Activated CD4-positive, alpha-beta T cell treated with anti-CD3 and anti-CD28 coated beads for 36 hours (primary cell): ENCODE measurements at places on chromosomes 6 and 20.

GRCh38 chr20:11234608-11235007 lies 560.8 kb upstream of the JAG1 start:
- no peaks in the 10 kb centered on the region for H3K27me3 ChIP-seq
- no peaks in the 10 kb centered on the region for H3K36me3 ChIP-seq
- H3K27ac ChIP-seq, result no peak overlapping the region
- DNase-seq, result no peak
- no peaks in the 10 kb centered on the region for H3K4me1 ChIP-seq

DNA sequence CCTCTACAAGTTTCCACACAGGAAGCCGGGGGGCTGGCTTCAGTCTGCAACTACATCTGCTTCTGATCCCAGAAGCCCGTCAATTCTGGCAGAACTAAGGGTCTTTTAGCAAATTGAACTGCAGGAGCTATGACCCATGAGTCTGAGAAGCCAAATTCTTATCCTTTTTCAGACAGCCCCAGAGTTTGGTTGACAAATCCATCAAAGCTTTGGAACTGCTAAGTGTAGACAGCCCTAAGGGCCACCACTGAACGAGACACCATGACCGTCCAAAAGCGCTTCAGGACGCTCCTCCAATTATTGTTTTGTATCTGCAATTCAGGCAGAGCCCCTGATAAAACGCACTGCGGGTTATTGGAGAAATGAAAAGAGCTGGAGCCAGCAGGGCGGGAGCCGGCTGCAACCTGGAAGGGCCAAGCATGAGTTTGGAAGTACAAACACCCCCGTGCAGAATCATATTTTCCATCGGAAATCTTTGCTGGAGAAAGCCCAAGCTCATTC lies 67.1 kb downstream of the GNAS-AS1 start:
- no peak overlapping the region for H3K27ac ChIP-seq
- no peak overlapping the region for H3K4me3 ChIP-seq
- H3K36me3 ChIP-seq, result no peaks in the 10 kb centered on the region
- no peaks in the 10 kb centered on the region for H3K4me1 ChIP-seq

GRCh38 chr6:14787677-14788076 lies 458.2 kb upstream of the JARID2 start:
- peaks cover 2% of the 10 kb centered on the region for H3K27me3 ChIP-seq
- peaks cover 3% of the 10 kb centered on the region for H3K36me3 ChIP-seq
- H3K27ac ChIP-seq, result no peak overlapping the region
- no peak overlapping the region for H3K4me3 ChIP-seq

DNA sequence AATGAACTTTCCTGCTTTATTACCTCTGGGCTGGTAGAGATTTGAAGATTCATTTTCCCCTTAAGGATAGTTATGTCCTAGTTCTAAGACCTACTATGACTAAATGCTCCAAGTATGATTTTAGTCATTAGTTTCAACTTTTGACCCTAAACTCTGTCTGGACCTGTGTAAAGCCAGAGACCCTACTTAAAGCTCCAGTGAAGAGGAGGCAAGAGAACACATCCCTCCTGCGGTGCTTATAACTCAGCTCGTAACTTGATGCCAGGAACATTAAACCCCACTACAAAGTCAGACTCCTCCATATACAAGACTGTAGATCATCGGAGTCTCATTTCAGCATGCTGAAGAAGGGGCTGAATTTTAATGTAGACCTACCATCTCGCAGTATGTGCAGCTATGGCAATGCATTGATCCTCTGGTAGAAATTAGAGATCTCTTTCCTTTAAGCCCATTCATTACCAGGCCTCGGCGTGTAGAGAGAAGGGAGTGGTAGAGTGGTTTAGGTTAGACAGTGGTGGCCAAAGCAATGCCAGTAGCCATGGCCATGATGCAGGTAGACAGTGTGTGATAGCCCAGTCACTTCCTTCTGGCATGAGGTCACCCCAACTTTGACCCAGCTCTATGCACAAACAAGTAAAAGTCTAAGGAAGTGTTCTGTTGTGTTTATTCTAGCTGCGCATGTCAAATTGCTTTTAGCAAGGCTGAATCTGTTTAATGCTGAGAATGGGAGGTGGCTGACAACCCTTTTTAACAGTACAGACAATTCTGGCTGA lies 34.8 kb upstream of the MYB start:
- no peaks in the 10 kb centered on the region for H3K36me3 ChIP-seq
- no peaks in the 10 kb centered on the region for H3K27me3 ChIP-seq
- peaks cover 65% of the 10 kb centered on the region for H3K4me1 ChIP-seq
- H3K27ac ChIP-seq, result peak overlapping the region; percentile 88

GRCh38 chr6:154938221-154938580 lies 56.9 kb upstream of the TIAM2 start:
- no peak overlapping the region for H3K4me3 ChIP-seq
- no peak overlapping the region for H3K27ac ChIP-seq
- no peaks in the 10 kb centered on the region for H3K4me1 ChIP-seq
- DNase-seq, result no peak
- no peaks in the 10 kb centered on the region for H3K27me3 ChIP-seq
- H3K36me3 ChIP-seq, result no peaks in the 10 kb centered on the region

DNA sequence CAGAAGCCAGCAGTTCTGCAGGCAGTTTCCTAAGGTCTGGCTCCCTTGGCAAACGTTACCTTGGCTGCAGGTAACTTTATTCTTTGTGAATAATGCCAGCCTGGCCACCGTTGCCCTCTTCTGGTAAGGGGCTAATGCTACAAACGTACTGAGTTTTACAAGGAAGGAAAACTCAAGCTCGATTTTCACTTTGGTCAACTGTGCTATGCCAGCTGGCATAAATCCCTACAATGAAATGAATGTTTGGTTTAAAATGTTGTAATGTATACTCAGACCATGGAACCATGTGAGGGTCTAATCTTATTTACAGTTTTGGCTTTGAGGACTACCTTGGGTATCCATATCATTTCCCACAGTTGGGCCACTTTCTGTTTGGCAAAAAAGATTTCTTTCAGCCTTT lies 101.4 kb downstream of the SLX4IP start:
- H3K4me3 ChIP-seq, result no peak overlapping the region
- DNase-seq, result peak; percentile 51
- no peak overlapping the region for H3K27ac ChIP-seq
- H3K27me3 ChIP-seq, result no peaks in the 10 kb centered on the region

DNA sequence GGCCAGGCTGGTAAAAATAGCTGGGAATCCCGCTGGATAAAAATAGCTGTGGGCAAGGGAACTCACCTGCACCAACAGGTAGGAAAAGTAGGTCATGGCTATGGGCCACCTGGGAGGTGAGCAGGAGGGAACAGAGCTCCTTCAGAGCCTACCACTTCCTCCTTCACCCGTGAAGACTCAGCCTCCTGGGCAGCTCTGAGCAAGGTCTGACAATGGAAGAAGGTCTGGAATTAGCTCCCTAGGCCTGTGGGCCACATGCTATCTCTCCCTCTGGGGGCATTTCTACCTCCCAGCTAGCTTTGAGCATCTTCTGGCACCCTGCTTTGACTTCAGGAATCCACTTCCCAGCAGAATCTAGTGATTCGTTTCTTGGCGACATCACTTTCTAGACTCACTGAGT lies 153.9 kb downstream of the MRPL14 start:
- H3K27ac ChIP-seq, result no peak overlapping the region
- no peak for DNase-seq
- H3K27me3 ChIP-seq, result peaks cover 3% of the 10 kb centered on the region
- no peak overlapping the region for H3K4me3 ChIP-seq

GRCh38 chr6:699319-699718 lies 6.4 kb upstream of the EXOC2 start:
- H3K27ac ChIP-seq, result no peak overlapping the region
- no peaks in the 10 kb centered on the region for H3K36me3 ChIP-seq
- peaks cover 7% of the 10 kb centered on the region for H3K27me3 ChIP-seq
- no peaks in the 10 kb centered on the region for H3K4me1 ChIP-seq
- H3K4me3 ChIP-seq, result no peak overlapping the region

- no peaks in the 10 kb centered on the region for H3K36me3 ChIP-seq
- no peaks in the 10 kb centered on the region for H3K27me3 ChIP-seq
- H3K27ac ChIP-seq, result no peak overlapping the region
- H3K4me1 ChIP-seq, result peaks cover 33% of the 10 kb centered on the region
- DNase-seq, result no peak
Measured at GRCh38 chr6:41704656-41705310, 30.6 kb downstream of the TFEB start.

DNA sequence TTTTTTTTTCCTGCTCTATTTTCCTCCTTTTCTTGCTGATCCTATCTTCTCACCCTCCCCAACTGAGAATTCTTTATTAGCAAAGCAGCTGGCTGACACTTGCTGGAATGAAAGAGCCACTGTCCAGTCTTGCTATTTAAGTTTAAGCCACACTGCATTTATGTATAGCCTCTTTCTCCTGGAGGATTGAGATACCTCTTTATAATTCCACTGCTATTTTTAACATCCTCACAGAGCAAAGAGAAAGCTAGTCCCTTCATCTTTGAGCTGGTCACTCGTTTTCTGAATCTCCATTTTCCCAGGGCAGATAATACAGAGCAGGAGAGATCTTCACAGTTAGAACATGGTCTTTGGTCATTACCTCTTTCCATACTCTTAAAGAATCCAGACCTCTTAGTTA lies 36.0 kb upstream of the EEF1A1 start:
- no peaks in the 10 kb centered on the region for H3K36me3 ChIP-seq
- H3K27ac ChIP-seq, result no peak overlapping the region
- peaks cover 28% of the 10 kb centered on the region for H3K4me1 ChIP-seq
- DNase-seq, result no peak

DNA sequence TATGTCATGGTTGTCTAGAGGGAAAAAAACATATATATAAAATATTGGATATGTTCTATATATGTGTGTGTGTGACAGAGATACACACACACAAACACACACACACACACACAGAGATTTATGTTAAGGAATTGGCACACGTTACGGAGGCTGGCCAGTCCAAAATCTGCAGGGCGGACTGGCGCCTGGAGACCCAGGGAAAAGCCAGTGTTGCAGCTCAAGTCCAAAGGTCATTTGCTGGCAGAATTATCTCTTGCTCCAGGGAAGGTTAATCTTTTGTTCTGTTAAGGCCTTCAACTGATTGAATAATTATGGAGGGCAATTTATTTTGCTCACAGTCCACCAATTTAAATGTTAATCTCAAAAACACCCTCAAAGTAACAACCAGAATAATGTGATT lies 37.5 kb upstream of the PDE7B start:
- no peak overlapping the region for H3K27ac ChIP-seq
- no peaks in the 10 kb centered on the region for H3K36me3 ChIP-seq
- no peak overlapping the region for H3K4me3 ChIP-seq
- DNase-seq, result no peak
- H3K4me1 ChIP-seq, result no peaks in the 10 kb centered on the region
- H3K27me3 ChIP-seq, result no peaks in the 10 kb centered on the region

GRCh38 chr20:35307666-35308653 lies 15.7 kb upstream of the FAM83C start:
- H3K27me3 ChIP-seq, result no peaks in the 10 kb centered on the region
- peaks cover 9% of the 10 kb centered on the region for H3K36me3 ChIP-seq
- peaks cover 75% of the 10 kb centered on the region for H3K4me1 ChIP-seq
- H3K4me3 ChIP-seq, result no peak overlapping the region
- peak overlapping the region; percentile 66 for H3K27ac ChIP-seq
- no peak for DNase-seq

DNA sequence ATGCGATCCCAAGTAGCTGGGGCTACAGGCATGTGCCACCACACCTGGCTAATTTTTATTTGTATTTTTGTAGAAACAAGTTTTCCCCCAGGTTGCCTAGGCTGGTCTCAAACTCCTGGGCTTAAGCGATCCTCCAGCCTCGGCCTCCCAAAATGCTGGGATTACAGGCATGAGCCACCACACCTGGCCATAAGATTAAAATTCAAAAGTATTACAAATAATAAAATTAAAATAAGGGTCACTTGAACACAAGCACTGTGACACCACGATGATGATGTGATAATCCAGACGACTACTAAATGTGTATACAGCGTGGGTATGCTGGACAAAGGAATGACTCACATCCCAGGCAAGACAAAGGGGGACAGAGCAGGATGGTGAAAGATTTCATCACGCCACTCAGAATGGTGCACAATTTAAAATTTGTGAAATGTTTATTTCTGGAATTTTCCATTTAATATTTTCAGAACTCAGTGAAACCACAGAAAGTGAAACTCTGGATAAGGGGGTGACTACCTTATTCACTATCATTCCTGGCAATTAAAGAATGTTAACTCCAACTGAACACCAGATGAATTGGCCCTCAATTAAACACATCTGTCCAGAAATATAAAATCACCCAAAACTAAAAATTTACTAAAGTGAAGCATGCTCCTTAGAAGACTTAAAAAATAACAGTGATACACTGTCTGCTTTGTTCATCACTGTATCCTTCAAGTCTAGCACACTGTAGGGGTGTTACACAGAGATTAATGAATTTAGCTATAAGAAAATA lies 13.1 kb downstream of the B4GALT5 start:
- H3K4me1 ChIP-seq, result peaks cover 68% of the 10 kb centered on the region
- no peak for DNase-seq
- no peaks in the 10 kb centered on the region for H3K27me3 ChIP-seq
- H3K4me3 ChIP-seq, result no peak overlapping the region
- peaks cover 9% of the 10 kb centered on the region for H3K36me3 ChIP-seq
- peak overlapping the region; percentile 72 for H3K27ac ChIP-seq

DNA sequence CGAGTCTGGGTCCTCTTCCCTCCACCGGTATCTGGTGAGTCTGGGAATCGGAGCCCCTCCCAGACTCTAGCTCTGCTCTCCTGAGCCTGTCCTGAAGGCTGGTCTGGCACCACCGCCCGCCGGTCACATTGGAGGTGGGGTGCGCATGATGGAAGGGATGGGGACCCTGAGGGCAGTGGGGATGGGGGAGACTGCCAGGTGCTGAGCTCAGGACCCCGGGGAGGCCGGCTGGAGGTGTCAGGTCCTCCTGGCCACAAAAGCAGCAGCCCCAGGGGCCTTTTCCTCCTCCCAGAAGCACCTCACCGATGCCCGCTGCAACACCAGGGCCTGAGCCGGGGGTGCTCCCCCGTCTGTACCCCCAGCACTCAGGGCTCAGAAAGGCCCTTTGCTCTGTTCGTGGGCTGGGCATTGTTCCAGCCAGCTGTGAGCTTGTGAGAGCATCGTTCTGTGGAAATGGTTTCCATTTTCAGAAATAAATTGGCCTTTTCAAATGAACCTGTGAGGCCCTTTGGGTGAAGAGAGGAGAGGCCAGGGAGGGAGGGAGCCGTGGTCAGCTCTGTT lies 2.5 kb upstream of the NPBWR2 start:
- H3K27me3 ChIP-seq, result no peaks in the 10 kb centered on the region
- H3K27ac ChIP-seq, result no peak overlapping the region
- no peaks in the 10 kb centered on the region for H3K36me3 ChIP-seq
- peaks cover 2% of the 10 kb centered on the region for H3K4me1 ChIP-seq
- H3K4me3 ChIP-seq, result no peak overlapping the region

- no peak overlapping the region for H3K4me3 ChIP-seq
- no peak for DNase-seq
- H3K36me3 ChIP-seq, result no peaks in the 10 kb centered on the region
- no peaks in the 10 kb centered on the region for H3K4me1 ChIP-seq
Measured at GRCh38 chr6:165929607-165930006, 238.0 kb downstream of the TBXT start.
